ENCODE measurements at places on chromosomes 3 and 15.
A peak's percentile ranks its signal among the peaks of the same experiment; 100 is the strongest.

DNA sequence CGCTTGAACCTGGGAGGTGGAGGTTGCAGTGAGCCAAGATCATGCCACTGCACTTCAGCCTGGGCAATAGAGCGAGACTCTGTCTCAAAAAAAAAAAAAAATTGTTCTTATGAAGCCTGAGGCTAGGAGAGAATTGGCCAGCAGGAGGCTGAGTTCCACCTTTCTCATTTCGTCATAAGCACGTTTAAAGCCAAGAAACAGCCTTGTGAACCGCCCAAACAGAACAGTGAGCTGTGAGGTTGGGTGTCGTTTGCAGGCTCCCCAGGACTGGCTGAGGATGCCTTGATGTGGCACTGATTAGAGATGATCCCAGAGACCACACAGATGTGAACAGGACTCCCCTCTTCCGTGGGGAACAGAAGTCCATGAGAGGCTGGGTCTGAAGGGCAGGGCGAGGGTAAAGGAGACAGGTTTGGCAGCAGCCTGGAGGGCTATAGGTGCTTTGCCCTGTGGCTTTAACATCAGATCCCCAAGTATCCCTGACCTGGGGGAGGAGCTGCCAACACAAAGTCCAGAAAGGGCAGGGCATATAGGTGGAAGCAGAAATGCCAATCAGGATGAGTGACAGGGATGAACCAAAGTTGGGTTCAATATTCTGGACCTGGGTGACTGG, 52.9 kb downstream of the CLEC3B start:
- DNase-seq, result peak; percentile 35

DNA sequence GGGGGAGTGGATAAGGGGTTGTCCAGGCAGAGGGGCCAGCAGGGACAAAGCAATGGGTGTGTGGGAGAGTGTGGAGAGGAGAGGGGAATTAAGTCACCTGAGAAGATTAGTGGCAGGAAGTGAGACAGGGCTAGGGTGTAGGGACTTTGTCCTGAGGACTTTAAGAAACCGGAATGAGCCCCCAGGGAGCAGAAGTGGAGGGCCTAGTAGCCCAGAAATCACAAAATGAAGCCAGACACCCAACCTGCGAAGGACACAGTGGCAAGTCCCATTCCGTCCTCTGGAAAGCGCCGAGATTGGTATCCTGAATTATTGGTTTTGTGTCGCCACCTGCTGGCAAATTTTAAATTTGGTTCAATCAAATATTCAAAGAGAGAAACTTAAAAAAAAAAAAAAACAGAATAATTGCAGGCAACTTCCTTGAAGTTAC, 78.0 kb upstream of the SLC25A36 start:
- peak; percentile 43 for DNase-seq

GRCh38 chr15:48440084-48440483, 108.9 kb downstream of the DUT start:
- DNase-seq, result no peak

DNA sequence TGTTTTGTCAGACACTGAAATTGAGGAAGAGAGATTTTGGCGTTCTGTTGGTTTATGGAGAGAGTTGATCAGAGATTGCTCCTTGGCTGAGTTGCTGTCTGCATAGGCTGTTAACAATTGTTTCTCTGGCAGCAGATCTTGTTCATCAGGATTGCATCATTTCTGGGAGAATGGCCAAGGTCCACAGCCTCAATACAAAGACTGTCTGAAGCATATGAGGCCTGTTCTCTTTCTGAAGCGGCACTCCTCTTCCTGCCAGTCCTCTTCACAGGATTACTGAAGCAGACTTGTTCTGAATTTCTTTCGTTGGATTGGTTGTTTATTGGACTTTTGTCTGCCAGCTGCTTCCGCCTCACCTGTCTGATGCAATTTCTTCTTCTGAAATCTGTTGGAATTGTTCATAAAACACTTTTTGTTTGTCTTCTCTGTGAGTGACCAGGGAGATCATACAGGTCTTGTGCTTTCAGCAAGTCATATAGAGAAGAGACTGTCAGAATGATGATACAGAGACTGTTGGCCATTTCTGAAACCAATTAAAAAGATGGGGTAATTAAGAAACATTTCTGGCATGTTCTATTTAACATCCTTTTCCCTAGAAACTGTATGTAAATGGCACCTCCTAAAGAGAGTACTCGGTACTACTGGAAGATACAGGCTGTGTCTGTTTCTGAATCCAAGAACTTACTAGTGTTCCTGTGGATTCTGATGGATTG, 25.5 kb downstream of the SETD5 start:
- DNase-seq, result peak; percentile 98

DNA sequence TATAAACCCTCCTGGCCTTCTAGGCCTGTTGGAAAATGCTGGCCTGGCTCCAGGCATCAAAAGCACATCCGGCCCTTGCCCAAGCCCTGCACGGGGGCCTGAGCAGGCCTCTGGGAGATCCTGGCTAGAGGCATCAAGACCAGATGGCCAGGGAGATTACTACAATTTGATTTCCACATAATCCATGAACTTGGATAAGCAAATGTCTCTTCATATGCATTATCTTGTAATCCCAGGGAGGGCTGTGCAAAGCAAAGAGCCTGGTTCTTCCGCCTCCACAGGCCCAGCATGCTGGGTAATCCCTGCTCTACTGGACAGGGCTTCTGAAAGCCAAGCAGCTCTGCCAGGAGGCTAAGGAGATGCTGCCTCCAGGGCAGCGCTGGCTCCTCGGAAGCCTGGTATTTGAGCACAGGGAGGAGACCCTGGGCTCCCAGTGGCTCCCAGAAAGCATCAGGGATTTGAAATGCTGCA, 18.2 kb downstream of the MRPL46 start:
- DNase-seq, result no peak

DNA sequence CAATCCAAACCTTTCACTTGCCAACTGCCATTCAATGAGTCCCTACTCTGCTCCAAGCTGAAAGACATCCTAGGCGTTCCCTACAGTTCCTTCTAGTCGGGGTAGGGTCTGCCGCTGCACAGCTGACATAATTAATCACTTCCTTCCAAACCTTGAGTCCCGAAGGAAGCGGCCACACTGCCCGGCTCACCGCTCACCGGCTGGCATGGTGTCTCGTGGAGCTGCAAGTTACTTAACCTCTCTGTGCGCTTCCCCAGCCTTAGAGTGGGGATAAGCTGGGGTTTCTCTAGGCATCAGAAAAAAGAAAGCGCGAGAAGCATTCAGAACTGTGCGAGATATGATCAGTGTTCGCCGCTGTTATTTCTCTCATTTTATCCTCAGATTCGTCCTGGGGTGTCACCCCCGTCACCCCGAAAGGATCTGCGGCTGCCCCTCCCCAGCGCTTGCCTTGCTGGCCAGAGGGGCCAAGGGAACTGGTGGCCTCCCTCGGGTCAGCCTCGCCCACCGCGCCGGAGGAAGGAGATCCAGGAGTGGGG, 748 bp downstream of the MRPS25 start:
- peak; percentile 28 for DNase-seq

DNA sequence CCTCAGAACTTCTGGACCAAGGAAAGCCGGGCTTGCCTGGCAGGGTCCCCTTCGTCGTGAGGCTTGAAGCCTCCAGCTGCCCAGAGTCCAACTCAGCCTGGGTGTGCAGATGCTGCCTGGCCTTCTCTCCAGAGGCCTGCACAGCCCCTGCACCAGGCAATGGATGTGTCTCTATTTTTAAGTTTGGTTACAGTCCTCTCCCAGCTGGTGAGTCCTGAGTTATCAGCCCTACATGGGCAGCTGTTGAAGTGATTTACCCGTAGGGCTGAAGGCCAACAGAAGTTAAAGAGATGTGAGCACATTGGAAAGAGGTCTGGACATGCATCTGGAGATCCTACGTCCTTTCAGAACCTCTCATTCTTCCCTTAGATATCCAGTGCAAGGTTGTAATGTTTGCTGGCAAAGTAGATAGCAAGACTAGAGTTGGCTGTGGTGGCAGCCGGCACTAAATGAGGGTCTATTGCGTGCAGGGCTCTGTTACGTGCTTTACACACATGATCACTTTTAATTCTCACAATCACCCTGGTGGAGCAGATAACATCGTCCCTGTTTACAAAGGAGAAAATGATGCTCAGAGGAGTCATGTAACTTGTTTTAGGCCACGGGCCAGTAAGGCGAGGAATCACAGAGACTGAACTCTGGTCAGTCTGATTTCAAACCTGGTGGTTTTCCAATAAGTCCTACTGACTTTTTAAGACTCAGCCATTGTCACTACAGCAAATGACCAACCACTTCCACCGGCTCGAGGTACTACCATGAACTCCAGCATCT, 9.9 kb downstream of the FYCO1 start:
- no peak for DNase-seq

GRCh38 chr3:56878074-56878473, 76.3 kb upstream of the ARHGEF3 start:
- no peak for DNase-seq

GRCh38 chr3:133865136-133865855, 30.4 kb downstream of the RAB6B start:
- no peak for DNase-seq

DNA sequence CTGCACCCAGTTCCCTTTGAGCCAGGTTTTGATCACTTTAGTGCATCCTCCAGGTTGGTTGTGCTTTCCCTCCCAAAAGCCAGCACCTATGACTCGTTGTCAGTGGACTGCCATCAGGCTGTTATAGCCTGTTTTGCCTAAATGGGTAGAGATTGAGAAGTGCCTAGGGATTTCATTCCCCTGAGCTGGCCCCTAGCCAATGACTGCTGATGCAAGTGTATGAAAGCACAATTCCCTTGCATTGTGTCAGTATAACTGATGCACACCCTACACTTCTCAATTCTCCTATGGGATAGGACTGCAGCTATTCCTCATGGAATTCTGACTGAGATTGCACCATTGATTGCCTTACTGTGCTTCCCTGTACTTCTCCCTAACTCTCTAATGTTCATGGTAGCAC, 102.1 kb upstream of the ARPP21 start:
- DNase-seq, result no peak

GRCh38 chr3:11654166-11654565, 10.5 kb upstream of the VGLL4 start:
- no peak for DNase-seq

- peak; percentile 1 for DNase-seq
Observed at GRCh38 chr3:47193871-47194859, 30.3 kb upstream of the SETD2 start.

- no peak for DNase-seq
Observed at GRCh38 chr3:42056840-42057239, 34.3 kb upstream of the TRAK1 start.

- DNase-seq, result no peak
Observed at GRCh38 chr3:110767838-110768237, 303.8 kb upstream of the NECTIN3 start.

All from mammary epithelial cell (primary cell).